Dermis lymphatic vessel endothelial cell (primary cell): ENCODE measurements at places on chromosomes 4 and X. TPM values are rescaled to one million over a fixed set of nuclear protein-coding genes. Genes with fewer than 3 reads are reported as not detected.

ACE2 gene
- total RNA-seq: not detected in 2 replicates

GAGE12H gene
- not detected in 2 replicates for total RNA-seq

CDS1 gene
- total RNA-seq: under 0.01 TPM in 2 replicates

ERCC6L gene
- total RNA-seq: 0.87 and 0.95 TPM in 2 replicates

SSX4B gene
- not detected in 2 replicates for total RNA-seq

BTC gene
- not detected in 2 replicates for total RNA-seq

JCHAIN gene
- not detected in 2 replicates for total RNA-seq

ARL9 gene
- not detected in 2 replicates for total RNA-seq

FAM149A gene
- 0.09 and 0.11 TPM in 2 replicates for total RNA-seq

ATP8A1 gene
- 43.5 and 51.8 TPM in 2 replicates for total RNA-seq

TMEM154 gene
- total RNA-seq: 0.33 and 0.95 TPM in 2 replicates

MAGED4 gene
- total RNA-seq: 30.3 and 36.1 TPM in 2 replicates

CITED1 gene
- 0.17 and 0.33 TPM in 2 replicates for total RNA-seq

CT47B1 gene
- not detected in 2 replicates for total RNA-seq

PGRMC1 gene
- total RNA-seq: 86.9 and 95.3 TPM in 2 replicates

PDZD4 gene
- 0.33 and 0.43 TPM in 2 replicates for total RNA-seq

ODAM gene
- not detected in 2 replicates for total RNA-seq

CXCL5 gene
- total RNA-seq: 0.09 and 0.11 TPM in 2 replicates

CENPVL1 gene
- not detected in 2 replicates for total RNA-seq

TNIP3 gene
- total RNA-seq: 0.09 and 0.11 TPM in 2 replicates

GAGE1 gene
- total RNA-seq: not detected in 2 replicates

SLC25A31 gene
- not detected in 2 replicates for total RNA-seq

PRDM5 gene
- 6.2 and 7.4 TPM in 2 replicates for total RNA-seq

GUCY1B1 gene
- total RNA-seq: 11.5 and 15.5 TPM in 2 replicates

RP2 gene
- total RNA-seq: 28.4 and 28.6 TPM in 2 replicates

SYTL4 gene
- total RNA-seq: 23.9 and 26.8 TPM in 2 replicates

CORIN gene
- total RNA-seq: under 0.01 TPM in 2 replicates

CLTRN gene
- under 0.01 and 0.17 TPM in 2 replicates for total RNA-seq

SLITRK4 gene
- under 0.01 TPM in 1 of 2 replicates, not detected in the other for total RNA-seq

CLCN4 gene
- 4.9 and 5.0 TPM in 2 replicates for total RNA-seq

DDX53 gene
- under 0.01 TPM in 1 of 2 replicates, not detected in the other for total RNA-seq
